Eye (tissue), 1 donor: ENCODE measurements at places on chromosomes 5 and 9.

- peak; percentile 74 for DNase-seq
Measured at GRCh38 chr9:130137641-130138081, 34.5 kb upstream of the NCS1 start.

- no peak for DNase-seq
Measured at GRCh38 chr5:116942622-116943021, 368.0 kb upstream of the SEMA6A start.

- peak; percentile 86 for DNase-seq
Measured at GRCh38 chr9:127828262-127829031, 25.8 kb downstream of the FPGS start.

GRCh38 chr9:16294133-16294770 lies 576.2 kb downstream of the BNC2 start:
- DNase-seq, result no peak

GRCh38 chr5:87827539-87827938 lies 414.8 kb upstream of the CCNH start:
- DNase-seq, result no peak

DNA sequence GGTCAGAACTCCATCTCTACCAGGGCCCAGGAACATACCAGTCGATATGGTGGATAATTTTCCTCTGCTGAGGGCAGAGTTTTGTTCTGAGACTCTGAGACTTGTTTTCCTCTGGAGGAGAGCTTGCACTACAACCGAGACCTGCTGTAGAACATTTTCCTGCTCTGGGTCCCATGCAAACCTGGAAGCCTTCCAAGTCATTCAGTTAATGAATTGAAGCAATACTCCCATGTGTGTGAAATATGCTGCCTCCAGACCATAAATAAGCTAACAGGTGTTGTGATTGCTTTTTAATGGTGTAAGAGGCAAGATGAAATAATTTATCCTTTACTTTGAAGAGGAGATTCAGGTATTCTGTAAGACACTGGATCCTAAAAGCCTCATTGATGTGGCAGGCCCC lies 372.8 kb downstream of the TMEM167A start:
- no peak for DNase-seq

DNA sequence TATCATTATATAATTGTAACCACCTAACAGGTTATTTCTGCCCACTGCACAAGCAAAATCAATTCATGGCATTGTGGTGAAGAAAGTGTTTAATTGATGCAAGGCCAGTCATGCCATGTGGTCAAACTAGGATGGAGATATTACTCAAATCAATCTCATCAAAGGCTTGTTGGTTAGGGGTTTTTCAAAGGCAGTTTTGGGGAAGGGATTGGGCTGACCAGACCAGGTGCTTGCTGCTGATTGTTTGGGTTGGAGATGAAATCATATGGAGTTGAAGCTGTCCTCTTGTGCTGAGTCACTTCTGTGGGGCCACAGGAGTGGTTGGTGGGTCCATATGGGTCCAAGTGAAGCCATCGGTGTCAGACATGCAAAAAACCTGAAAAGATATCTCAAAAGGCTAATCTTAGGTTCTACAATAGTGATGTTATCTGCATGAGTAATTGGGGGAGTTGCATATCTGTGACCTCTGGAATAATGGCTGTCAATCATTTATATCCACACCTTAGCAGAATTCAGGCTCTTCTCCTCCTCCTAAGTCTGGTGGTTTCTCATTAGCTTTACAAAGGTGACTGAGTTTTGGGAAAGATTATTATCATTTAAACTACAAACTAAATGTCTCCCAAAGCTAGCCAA lies 44.9 kb downstream of the HMGCS1 start:
- no peak for DNase-seq

- peak; percentile 66 for DNase-seq
Measured at GRCh38 chr9:136170006-136170901, 34.7 kb downstream of the LHX3 start.

GRCh38 chr5:83632874-83633273 lies 87.8 kb downstream of the HAPLN1 start:
- no peak for DNase-seq

- no peak for DNase-seq
Measured at GRCh38 chr5:174245516-174246075, 200.1 kb downstream of the NSG2 start.

DNA sequence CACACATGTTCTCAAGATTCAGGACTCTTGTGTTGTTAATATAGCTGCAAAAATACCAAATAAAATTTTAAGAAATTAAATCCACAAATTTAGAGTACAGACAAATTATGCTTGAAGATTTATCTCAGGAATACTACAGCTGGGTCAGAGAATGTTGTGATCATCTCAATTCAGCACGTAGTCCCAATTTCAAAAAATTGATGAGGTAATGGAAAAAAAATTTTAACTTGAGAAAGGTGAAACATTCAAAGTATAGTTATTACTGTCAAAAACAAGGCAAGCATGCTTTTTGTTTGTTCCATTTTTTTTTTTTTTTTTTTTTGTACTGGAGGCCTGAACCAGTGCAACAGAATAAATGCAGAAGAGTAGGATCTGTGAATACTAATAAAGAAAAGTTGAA lies 29.4 kb downstream of the ICE1 start:
- DNase-seq, result no peak

DNA sequence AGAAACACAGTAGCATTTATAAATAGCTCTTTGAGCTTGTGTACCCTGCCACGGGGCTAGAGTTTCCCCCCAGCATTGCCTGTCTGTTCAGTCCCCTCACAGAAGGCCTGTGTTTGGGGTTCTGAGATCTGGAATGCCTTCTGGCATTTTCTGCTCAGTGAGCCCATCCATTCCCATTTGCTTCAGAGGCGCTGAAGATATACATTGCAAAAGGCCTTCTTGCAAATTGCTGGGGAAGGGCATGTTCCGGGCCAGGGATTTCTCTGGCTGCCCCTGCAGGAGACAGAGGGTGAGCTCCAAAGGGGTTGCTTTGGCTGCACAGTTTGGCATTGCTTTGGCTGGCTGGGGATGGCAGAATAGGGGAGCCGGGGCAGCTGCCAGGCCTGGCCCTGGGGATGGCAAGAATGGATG lies 308.4 kb downstream of the MSX2 start:
- peak; percentile 92 for DNase-seq

- no peak for DNase-seq
Measured at GRCh38 chr9:93117924-93118862, 15.9 kb downstream of the NINJ1 start.

- DNase-seq, result no peak
Measured at GRCh38 chr9:14052359-14052758, 261.6 kb downstream of the NFIB start.

GRCh38 chr5:121681229-121681855 lies 170.3 kb upstream of the FTMT start:
- DNase-seq, result no peak

GRCh38 chr5:131384616-131385214 lies 120.9 kb downstream of the CDC42SE2 start:
- DNase-seq, result no peak

DNA sequence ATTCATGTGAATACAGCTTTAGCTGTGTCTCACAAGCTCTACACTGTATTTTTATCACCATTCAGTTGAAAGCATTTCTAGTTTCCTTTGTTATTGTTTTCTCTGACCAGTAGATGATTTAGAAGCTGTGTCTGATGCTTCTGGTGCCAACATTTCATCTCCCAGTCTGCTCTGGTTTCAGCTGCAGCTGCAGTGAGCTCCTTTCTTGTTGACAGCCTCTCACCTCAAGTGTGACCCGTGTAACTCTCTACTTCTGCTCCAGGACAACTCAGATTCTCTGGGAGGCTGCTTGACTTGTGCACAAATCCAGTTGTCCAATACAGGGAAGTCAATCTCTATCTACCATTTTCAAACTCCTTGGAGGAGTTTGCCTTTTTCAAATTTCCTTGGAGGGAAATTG lies 504.8 kb downstream of the DIRAS2 start:
- no peak for DNase-seq

- peak; percentile 95 for DNase-seq
Measured at GRCh38 chr5:139648205-139649081, at the start of gene CXXC5. Gene CXXC5, plus strand, starts transcription at chr5:139648349. Its CDS starts 32,175 bp downstream, at chr5:139680524.

DNA sequence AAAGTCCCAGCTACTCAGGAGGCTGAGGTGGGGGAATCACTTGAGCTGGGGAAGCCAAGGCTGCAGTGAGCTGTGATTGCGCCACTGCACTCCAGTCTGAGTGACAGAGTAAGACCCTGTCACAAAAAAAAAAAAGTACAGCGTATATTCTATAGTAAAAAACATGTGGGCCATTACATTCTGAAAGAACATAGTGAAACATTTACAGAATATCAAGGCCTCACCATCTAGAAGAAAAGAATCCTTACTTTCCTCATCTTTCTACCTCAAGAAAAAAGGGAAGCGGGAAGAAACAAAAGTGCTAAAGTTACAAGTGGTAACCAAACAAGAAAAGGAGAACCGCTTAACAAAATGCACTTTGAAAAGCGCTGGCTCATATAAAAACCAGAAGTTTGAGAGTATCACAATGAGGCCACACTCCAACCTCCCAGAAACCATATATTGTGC lies 5.7 kb upstream of the SYK start:
- DNase-seq, result no peak

- no peak for DNase-seq
Measured at GRCh38 chr5:5738797-5739489, 316.5 kb downstream of the ICE1 start.

DNA sequence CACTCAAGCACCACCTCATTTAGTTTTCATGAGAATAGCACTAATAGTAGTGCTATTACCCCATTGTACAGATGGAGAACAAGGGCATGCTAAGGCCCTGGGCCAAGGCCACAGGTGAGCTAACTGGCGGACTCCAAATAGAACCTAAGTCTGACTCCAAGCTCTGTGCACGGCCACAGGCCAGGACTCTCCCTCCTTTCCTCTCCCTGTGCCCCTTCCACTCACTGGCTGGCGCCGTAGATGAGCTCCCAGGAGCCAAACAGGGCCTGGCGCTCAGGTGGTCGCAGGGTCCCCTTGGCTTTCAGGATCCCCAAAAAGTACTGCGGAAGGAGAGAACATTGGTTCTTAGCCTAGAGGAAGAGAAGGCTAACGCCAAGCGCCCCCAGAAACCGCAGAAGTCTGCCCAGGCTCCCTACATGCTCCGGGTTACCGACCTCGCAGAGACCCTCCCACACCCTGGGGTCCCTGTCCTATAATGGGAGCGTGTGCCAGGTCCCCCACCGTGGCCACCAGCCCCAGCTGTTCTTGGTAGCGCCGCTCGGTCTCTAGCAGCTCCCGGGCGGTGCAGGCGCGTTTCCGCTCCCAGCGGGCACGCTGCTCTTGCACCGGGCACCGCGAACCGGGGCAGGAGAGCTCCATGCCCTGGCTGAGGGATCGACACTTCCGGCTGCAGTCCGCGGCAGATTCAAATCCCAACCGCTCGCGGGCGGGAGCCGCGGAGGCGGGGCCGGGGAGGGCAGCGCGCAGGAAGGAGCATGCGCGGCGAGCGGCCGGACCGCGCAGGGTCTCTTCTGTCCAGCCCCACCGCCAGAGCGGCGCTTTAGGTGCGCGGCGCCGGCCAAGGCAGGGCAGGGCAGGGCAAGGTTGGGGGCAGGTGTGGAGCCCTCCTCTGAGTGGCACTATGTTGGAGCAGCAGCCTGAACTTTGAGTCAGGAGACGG lies at the start of gene ARHGEF39:
Gene ARHGEF39, minus strand, starts transcription at position 665 of the 940 bp plus-strand sequence. Its CDS starts 26 bp downstream, at position 639.
- DNase-seq, result peak; percentile 90
